SK-N-SH (cell line): ENCODE measurements at places on chromosomes 5 and 9. TPM values are rescaled to one million over a fixed set of nuclear protein-coding genes. Genes with fewer than 3 reads are reported as not detected.

TPPP gene
- 0.05 and 0.10 TPM in 2 replicates for polyA plus RNA-seq

CORO2A gene
- 2.3 and 2.7 TPM in 2 replicates for polyA plus RNA-seq

TMEM252 gene
- polyA plus RNA-seq, result not detected in 2 replicates

TICAM2 gene
- not detected in 2 replicates for polyA plus RNA-seq

IFNK gene
- polyA plus RNA-seq, result not detected in 2 replicates

TNFSF15 gene
- polyA plus RNA-seq, result 0.64 and 0.86 TPM in 2 replicates
